ENCODE measurements at places on chromosomes 12 and 14.

DNA sequence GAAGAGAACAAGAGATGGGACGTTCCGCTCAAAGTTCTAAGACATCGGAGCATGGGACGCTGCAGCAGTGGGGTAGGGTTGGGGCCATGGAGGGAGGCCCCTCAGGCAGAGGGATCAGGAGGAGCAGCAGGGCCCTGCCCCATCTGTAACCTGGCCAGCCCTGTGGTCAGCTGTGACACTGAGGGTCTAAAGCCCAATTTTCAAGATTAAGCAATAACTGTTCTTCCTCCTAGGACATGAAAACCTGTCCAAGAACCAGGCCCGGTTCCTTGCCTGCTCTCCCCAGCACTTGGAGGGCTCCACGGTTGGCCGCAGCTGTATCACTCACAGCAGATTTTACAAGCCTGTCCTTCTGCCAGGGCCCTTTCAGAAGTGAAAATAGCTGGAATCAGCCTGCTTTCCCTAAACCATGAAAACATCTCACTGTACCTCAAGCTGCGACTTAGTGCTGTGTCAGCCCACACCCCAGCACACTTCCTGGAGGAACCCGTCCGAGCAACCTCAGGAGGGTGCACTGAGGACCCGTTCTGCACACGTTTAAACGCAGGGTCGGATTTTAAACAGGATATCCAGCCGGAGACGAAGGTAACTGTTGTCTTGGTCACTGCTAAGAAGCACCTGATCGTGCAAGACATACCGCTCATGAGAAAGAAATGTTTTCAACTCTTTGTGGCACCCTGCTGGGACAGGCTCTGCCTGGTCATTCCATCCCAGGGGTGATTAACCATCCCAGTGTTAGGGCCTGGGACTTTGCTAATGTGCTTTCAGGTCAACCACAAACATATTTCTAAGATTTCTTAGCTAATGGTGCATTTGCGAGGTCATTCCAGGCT is 201.9 kb upstream of the DIO3 start:
- DNase-seq = no peak

- DNase-seq = no peak
These were observed 96.8 kb upstream of the DIO3 start for GRCh38 chr14:101464310-101464983.

DNA sequence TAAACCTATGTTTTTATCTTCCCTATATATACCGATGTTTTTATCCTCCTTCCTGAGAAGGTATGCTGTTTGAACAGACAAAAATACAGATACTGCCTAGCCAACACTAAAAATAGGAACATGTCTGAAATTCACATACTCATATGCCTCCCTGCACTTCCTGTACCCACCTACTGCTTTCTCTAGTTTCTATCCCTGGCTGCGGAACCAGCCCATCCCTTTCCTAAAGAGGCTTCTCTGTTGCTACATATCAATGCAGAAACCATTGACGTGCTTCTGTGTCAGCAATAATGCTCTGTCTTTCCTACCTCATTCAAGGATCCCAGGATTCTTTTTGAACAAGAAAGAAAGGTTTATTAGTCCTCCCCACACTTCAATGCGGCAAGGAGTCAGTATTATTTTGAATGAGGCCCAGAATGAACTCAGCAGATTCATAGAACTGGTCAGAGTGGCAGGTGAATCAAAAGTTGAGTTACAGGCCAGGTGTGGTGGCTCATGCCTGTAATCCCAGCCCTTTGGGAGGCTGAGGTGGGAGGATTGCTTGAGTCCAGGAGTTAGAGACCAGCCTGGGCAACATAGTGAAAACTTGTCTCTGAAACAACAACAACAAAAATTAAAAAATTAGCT is 67.8 kb upstream of the NAP1L1 start:
- no peak for DNase-seq

DNA sequence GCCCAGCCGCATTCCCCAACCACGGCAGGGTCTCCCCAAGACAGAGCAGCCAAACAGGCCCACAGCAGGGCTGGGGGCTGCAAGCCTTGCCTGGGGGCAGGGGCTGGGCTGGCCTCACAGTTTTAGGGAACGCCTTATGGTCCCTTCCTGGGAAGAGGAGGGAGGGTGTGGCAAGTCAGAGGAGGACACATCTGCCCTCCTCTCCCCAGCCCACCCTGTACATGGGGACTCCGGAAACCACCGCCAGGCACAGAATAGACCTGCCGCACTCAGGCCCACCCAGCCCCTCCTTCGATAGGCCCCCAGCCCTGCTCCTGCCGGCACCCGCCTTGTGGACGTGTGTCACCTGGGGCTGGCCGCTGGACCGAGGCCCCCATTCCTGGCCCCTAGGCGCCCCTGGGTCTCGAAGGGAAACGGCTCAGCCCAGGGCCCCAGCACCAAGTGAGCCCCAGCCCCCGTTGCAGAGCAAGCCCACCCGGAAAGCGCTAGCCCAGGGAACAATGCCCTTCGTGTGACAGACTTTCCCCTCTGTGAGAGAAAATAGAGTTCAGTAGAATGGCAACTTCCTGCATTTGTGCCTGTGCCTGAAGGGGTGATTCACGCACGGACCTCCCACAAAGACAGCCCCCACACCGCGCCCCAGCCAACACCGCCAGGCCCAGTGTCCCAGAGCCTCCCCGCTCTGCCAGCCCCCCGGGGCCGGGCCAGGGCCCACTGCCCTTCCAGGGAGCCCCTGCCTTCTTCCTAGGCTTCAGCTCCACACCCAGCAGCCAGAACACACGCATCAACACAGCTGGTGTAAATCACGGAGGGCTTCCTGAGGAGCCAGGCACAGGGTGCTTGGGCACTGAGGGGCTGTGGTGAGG is 12.0 kb upstream of the NUDT14 start:
- DNase-seq = no peak

GRCh38 chr14:101025696-101026095 is 122.2 kb upstream of the RTL1 start:
- no peak for DNase-seq

DNA sequence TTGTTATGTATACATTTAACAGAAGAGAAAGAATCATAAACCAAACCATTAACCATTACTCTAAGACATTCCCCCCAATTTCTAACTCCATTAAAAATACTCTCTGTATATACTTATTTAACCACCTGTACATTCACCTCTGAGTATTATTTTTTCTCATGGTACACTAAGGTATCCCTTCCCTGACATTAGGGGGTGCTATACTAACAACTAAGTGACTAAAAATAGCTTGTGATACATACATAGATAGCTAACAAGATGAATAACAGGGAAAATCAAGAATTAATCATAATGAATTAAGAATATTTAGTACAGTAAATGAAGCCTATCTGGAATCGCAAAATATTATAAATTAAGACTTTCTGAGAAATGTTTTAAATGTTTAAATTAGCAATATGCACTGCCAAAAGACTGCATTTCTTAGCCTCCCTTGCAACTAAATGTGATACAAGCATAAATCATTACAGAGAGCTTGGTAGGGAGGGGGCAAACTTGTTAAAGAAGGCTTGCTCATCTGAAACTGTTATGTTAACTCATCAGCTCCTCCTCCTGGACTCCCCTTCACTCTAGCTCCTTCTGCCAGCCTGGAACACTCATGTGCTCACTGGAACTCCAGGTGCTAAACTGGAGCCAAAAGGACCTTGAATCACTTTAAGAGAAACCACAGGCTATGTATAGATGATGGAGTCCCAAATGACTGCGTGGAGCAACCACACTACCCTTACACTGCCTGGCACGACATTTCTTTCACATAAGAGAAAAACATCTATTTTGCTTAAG is 14.9 kb downstream of the C2CD5 start:
- DNase-seq = peak; percentile 10

DNA sequence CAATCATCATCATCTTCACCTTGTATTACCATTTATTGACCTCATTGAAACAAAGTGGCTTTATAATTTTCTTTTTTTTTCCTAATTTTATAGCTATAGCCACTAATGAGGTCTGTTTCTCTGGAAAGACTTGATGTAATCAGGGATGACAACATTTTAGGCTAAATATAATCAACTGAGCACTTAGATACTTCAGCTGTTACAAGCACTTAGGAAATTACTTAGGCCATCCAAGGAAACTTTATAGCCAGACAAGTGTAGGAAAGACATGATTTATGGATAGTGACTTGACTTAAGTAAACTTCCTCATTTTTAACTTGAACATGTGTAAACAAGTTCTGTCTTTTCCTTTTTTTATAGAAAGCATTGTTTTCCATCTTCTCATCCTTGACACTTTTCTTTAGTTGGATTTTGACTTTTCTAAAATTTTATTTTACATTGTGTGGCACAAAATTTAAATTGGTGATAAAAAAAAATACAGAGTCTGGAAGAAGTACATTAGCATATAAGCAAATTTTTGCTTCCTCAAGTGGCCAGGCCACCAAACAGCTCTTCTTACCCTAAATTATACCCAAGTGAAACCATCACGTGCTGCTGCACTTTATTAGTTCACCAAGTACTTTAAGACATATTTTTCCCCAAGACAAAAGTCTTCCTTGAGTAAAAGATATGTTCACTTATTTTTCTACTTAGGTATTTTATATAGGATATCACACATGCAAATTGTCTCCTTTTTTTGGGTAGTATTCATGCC is 15.1 kb downstream of the CPNE8 start:
- DNase-seq = no peak

- DNase-seq = no peak
These were observed 73.6 kb downstream of the RBM19 start for GRCh38 chr12:113892556-113892955.

- no peak for DNase-seq
These were observed 74.6 kb downstream of the SNAPC1 start for GRCh38 chr14:61836807-61837206.

DNA sequence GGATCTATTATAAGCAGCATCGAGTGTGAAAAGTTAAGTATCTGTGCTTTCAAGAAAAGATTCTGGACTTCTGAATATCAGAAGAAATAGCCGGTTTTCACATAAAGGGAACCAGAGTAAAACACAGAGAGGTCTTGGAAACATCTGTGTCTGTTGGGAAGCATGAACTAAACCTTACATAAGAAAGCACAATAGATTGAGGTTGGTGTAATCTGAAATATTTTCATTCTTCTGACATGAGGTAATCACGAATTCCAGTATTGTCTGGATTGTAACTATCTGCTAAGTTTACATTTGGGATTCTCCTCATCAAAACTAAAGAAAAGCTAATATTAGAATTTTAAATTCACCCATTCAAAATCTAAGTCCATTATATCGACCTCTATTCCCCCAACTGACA is 161.3 kb downstream of the CPNE8 start:
- no peak for DNase-seq

DNA sequence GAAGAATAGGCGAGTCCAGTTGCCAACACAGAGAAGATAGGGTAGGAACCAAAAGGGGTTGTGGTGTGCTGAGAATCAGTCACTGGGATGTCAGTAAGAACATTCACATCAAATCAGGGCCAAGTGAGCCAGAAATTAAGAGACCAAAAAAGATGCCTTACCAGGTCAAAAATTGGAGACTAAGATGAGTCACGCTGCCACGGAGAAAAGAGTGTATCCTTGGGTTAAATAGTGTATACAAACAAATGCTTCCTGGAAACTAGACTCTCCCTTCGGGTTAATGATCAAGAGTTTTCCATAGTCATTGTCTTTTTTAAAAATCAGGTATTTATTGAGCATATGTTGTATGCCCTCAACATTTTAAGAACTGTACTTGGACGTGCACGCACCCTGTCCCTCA is 45.2 kb upstream of the BAZ1A start:
- no peak for DNase-seq

DNA sequence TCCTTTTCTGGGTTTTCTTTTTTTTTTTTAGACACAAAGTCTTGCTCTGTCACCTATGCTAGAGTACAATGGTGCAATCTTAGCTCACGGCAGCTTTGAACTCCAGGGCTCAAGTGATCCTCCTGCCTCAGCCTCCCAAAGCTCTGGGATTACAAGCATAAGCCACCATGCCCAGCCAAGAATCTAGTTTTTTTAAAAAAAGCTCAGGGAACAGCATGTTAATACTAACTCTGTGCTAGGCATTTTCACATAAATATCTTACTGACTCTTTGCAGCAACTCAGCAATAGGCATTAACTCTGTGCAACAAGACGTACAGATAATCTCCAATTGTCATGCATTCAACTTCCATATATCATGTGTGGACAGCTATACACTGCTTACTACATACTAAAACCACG is 97.4 kb downstream of the LLPH start:
- DNase-seq = no peak
